ENCODE measurements at places on chromosomes 11 and 22. TPM values are rescaled to one million over a fixed set of nuclear protein-coding genes. Genes with fewer than 3 reads are reported as not detected.

MSANTD4 gene
- 21.5 TPM for total RNA-seq

SMARCB1 gene
- total RNA-seq, result 107 TPM

ZNF214 gene
- total RNA-seq, result 5.1 TPM

MYRF gene
- 0.83 TPM for total RNA-seq

CDC42BPG gene
- 13.9 TPM for total RNA-seq
